ENCODE measurements at places on chromosomes 12 and 14. TPM values are rescaled to one million over a fixed set of nuclear protein-coding genes. Genes with fewer than 3 reads are reported as not detected.

GRCh38 chr12:24730489-24730896 lies 218.4 kb downstream of the BCAT1 start:
- DNase-seq = no peak

GRCh38 chr14:61326847-61327246 lies 5.5 kb downstream of the PRKCH start:
- peak; percentile 75 for DNase-seq

- no peak for DNase-seq
Observed at GRCh38 chr12:51222461-51222860, 4.6 kb upstream of the POU6F1 start.

GRCh38 chr14:89773644-89774316 lies 180.8 kb downstream of the EFCAB11 start:
- DNase-seq = peak; percentile 55

DNA sequence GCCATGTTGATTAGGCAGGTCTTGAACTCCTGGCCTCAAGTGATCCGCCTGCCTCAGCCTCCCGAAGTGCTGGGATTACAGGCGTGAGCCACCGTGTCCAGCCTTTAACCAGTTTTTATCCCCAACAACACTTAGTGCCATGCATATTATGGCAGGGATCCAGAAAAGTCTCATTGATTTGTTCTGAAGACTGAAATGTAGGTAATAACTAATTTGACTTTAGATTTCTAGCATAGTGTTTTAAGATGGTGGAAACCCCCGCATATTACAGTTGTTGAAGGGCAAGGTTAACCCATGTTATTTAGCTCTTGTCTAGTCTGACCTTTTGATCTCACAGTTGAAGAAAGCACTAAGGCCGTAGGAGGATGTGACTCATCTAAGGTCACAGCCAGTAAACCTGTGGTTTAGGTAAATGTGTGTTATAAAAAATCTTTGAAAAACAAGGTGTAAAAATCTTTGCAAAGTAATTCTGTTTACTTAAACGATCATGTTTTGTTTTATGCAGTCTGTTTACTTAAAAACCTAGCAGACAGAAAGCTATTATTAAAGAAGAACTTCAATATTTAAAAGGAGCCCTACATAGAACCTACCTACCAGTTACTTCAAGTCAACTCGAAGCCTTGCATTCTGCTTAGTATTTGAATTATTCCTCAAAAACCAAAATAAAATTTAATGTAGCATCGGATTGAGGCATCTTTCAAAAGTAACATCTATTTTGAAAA lies 24.8 kb downstream of the BICDL1 start:
- DNase-seq = no peak

- DNase-seq = no peak
Observed at GRCh38 chr14:100212476-100213333, 26.2 kb upstream of the YY1 start.

The ATL1 gene
- 0.19 TPM for total RNA-seq

The AKAP6 gene
- 4.3 TPM for total RNA-seq

The ZNF891 gene
- 0.53 TPM for total RNA-seq
